ENCODE measurements at places on chromosomes 11 and 22.

GRCh38 chr11:122423886-122424285 is 231.6 kb upstream of the UBASH3B start:
- no peak for DNase-seq

DNA sequence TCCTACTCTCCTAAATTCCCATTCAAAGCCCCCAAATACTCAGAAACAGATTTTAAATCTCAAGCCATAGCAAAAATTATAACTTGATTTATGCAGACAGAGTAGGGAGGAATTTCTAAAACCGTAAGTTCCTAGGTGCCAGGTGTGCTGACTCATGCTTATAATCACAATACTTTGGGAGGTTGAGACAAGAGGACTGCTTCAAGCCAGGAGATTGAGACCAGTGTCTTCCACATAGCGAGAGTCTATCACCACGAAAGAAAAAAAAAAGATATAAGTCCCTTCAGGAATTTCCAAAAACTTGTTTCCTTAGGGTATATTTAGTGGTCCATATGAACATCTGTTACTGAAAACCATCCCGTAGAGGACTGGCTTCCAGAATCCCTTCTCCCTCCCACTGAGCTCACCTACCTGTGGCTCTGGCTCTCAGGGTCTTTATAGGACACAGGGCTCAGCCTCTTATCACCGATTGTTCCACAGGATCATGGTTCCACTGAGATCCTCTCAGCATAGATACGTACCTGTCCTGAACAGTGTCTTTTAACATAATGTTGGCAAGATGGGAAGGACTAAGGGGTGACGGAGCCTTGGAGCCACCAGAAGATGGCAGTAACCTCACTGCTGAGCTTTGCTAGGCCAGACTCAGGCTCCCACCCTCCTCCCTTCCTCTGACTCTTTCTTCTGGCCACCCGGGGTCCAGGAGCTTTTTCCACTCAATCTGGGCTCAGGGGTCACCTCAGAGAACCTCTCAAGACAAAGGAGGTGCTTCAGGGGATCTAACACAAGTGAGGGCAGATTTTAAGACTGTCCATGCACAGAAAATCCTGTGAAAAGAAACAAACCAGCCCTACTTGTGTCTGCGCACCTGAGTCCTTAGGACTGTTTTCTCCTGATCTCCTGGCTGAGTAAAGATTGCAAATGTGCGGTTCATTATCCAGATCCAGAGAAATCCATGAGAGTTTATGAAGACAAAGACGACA is 117.5 kb upstream of the TOP3B start:
- DNase-seq: no peak

GRCh38 chr22:49687333-49687732 is 140.3 kb downstream of the BRD1 start:
- DNase-seq: no peak

GRCh38 chr11:57466680-57467079 is 6.4 kb downstream of the RTN4RL2 start:
- no peak for DNase-seq

- DNase-seq: no peak
These were observed 41.9 kb downstream of the MYEOV start for GRCh38 chr11:69335781-69336405.

DNA sequence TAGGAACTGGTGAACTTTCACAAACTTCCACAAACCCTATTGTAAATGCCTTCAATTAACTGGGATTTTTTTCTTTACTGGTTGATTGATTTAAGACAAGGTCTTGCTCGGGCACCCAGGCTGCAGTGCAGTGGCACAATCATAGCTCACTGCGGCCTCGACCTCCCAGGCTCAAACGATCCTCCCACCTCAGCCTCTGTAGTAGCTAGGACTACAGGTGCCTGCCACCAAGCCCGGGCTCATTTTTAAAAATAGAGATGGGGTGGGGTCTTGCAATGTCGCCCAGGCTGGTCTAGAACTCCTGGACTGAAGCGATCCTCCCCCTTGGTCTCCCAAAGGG is 35.7 kb upstream of the POLA2 start:
- no peak for DNase-seq

- no peak for DNase-seq
These were observed 26.1 kb downstream of the CD44 start for GRCh38 chr11:35165030-35165422.

DNA sequence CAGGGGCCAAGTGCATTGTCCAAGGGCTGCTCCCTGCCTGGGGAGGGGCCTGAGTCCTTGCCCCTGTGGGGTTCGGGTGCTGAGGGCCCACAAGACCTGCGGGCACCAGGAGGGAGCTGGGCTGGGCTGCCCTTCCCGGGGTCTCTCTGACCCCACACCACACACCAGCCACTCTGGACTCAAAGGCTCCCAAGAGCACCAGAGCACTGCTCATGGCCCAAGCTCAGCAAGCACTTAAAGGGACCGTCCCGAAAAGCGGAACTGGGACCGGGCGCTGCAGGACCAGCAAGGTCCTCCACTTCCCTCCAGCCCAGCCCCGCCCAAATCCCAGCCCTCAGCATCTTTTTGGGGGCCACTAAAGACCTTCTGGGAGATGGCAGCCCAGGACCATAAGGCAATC is 5.3 kb downstream of the LSP1 start:
- DNase-seq: no peak

GRCh38 chr11:35419830-35420333 is 524 bp upstream of the SLC1A2 start:
- no peak for DNase-seq

- DNase-seq: no peak
These were observed 93.7 kb downstream of the STIM1 start for GRCh38 chr11:3949125-3949524.

- no peak for DNase-seq
These were observed 2.6 kb downstream of the MRGPRF start for GRCh38 chr11:69010361-69010891.

DNA sequence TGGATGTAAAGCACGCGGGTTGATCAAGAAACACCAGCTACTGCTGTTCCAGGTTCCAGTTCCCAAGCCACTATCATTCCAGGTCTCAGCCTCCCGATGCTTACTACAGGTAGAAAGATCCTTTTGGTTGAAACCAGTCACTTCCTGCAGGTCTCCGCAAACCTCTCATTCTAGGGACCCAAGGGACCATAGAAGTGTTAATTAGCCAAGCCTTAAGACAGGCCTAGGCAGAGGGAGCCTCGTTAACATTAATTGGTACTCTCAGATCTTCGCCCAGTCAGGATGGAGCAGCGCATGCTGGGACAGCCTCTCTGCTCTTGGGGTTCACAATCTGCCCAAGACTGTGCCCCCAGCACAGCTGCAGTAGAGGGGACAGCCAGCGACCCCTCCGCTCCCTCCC is 11.2 kb upstream of the OAF start:
- no peak for DNase-seq

DNA sequence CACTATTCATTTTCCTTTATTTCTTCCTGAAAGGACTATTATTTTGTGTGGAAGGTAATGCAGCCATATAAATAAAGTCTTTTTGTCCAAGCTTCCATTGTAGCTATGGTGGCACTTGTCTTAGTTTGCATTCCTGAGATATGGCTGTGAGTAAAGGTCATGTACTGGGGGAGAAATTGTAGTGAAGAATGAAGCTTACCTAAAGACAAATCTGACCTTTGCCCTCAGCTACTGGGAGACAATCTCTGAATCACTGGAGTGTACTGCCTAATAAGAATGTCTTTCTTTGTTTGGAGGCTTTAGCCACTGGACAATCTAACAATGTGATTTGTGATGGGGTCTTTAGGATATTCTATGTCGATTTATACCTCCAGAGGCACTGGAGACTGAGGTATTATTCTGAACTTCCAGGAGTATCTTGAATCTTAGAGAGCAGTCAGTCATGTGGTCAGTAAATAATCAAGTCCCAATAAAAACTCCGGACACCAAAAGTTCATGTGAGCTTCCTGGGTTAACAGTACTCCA is 39.7 kb upstream of the OR5AK2 start:
- no peak for DNase-seq

DNA sequence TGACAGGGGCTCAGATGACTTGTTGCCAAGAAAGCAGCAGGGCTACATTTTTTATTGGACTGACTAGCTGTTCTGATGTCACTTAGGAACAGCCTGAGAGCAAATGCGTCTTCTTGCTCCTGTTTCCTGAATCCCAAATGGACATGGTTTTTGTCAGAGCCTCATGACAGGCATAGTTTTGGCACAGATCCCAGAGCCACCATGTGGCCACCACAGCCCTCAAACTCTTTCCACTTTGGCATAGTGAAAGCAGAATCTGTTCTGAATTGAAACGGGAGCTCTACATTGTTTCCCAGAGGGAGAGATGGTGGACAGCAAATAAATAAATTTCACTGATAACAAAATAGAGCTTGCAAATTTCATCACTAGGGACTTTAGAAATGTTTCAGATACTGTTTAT is 222.2 kb downstream of the C11orf87 start:
- DNase-seq: no peak

DNA sequence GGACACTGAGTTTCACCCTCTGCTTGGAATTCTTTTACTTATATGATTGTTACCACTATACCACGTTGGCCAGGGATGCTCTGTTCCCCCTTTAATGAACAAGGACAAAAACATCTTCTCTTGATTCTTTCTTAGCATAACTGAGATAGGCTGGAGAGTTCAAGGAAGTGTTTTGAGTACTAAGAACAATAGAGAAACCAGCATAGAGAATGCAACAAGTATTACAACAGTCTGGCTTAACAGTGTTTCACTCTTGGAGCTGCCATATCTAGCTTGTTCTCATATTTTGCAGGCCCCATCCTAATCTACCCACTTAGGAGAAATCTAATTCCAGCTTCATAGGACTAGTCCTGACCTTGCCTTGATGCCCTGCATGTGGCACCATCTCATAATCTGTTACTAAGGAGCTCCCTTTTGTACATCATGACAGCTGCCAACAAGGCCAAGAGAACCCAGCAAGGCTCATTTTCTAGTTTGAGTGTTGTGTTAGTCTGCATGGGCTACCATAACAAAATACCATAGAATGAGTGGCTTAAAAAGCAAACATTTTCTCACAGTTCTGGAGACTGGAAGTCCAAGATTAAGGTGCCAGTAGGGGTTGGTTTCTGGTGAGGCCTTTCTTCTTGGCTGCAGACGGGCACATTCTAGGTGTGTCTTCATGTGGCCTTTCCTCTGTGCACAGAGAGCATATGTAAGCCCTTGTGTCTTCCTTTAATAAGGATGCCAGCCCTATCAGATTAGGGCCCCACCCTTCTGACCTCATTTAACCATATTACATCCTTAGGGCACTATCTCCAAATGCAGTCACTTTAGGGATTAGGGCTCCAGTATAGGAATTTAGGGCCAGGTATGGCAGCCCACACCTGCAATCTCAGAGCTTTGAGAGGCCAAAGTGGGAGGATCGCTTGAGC is 37.8 kb downstream of the PACS1 start:
- no peak for DNase-seq

DNA sequence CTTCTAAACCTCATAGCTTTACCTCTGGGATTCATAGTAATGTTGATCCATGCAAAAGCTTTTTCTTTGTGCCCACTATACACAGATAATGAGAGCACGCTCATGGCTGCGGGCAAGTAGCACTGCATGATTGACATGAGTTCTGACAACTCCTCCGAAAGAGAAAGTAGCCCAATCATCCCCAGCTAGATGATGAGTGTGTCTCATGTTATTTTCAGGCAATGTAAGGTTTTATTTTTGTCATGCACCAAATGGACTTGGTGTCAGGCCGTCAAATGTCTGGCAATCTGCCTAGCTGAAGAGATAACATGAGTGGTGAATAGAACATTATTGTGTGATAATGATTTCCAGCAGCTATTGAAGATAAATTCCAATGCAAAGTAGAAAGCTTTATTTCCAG is 662.6 kb downstream of the NTM start:
- DNase-seq: no peak

DNA sequence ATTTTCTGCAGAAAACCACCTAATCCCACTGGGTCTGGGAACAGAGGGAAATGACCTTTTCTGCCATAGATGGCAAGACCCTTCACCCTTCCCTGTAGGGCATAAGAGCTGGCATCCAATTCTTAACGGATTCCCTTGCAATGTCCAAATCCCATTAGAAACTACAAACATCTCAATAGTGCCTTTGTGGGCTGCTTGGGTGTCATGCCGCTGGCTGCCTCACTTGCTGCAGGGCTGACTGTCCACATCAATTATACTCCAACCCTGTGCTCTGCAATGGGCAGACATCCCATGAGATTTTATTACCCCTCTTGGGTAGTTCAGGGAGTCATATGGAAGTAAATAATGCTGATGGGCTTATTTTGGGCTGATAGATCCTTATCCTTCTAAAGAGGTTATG is 7.3 kb downstream of the GRAP2 start:
- DNase-seq: no peak

GRCh38 chr22:29559853-29560252 is 6.3 kb upstream of the THOC5 start:
- no peak for DNase-seq

- DNase-seq: no peak
These were observed 47.7 kb upstream of the GAB2 start for GRCh38 chr11:78465169-78465942.

- DNase-seq: no peak
These were observed at the start of gene BDNF for GRCh38 chr11:27700351-27701301. Gene BDNF, minus strand, starts transcription at chr11:27700455. Its CDS starts 41,891 bp downstream, at chr11:27658564.

DNA sequence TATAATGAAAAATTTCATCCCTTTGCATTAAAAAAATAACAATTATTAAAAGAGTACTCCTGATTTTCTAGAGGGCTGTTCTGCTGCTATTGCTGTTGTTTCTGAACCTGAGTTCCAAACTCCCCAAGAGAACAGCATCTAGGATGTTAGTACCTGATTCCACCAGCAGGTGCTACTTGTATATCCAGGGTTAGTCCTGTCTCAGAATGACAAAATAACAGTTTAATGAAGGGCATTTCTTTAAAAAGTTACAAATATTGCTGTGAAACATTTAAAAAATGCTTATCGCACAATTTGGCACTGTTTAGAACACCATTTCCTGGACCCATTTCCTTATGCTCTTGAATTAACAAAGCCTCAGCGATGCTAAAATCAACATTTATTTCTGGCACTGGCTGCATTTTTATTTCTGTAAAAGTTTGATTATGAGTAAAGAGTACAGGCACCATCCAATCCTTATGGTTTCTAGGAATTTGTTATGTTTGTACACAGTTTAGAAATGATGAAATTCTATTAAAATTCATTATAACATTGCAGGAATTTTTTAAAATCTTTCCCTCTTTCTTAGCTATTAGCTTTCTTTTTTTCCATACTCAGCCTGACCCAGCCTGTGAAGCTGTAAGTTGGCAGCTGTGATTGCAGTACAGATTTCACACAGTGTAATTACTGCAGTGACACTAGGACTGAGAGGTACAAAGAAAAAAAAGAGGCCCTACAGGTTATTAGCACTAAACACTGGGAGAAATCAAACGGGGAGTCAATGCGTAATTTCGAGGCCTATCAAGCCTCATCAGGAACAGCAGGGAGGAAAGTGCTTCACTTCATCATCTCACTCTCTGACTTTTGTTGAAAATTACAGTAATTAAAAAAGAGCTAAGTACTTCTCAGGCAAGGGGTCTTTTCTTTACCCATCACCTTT is 208.8 kb downstream of the DCDC1 start:
- no peak for DNase-seq

- no peak for DNase-seq
These were observed 12.7 kb upstream of the TNNT3 start for GRCh38 chr11:1906611-1907423.

GRCh38 chr11:12662101-12662689 is 12.0 kb upstream of the TEAD1 start:
- DNase-seq: no peak
